Ascending aorta (tissue), 2 donors: ENCODE measurements at places on chromosomes 3 and 15.

GRCh38 chr3:197820550-197821335 lies 29.7 kb downstream of the LRCH3 start:
- H3K4me1 ChIP-seq, result peaks cover 2% of the 10 kb centered on the region
- peaks cover 16% of the 10 kb centered on the region for H3K36me3 ChIP-seq
- H3K27me3 ChIP-seq, result no peaks in the 10 kb centered on the region
- H3K27ac ChIP-seq, result no peak overlapping the region
- DNase-seq, result no peak

DNA sequence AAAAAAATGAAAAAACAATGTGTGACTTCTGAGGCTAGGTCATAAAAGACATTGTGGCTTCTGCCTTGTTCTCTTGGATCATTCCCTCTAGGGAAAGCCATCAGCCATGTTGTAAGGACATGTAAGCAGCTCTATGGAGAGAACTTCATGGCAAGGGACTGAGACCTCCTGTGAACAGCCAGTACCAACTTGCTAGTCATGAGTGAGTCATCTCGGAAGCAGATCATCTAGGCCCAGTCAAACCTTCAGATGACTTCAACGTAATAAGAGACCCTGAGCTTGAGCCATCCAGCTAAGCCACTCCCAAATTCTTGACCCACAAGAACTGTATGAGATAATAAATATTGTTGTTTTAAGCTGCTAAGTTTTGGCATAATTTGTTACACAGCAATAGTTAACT lies 4.9 kb downstream of the MON1A start:
- no peaks in the 10 kb centered on the region for H3K27me3 ChIP-seq
- peaks cover 10% of the 10 kb centered on the region for H3K4me1 ChIP-seq
- peaks cover 3% of the 10 kb centered on the region for H3K36me3 ChIP-seq
- DNase-seq, result no peak

DNA sequence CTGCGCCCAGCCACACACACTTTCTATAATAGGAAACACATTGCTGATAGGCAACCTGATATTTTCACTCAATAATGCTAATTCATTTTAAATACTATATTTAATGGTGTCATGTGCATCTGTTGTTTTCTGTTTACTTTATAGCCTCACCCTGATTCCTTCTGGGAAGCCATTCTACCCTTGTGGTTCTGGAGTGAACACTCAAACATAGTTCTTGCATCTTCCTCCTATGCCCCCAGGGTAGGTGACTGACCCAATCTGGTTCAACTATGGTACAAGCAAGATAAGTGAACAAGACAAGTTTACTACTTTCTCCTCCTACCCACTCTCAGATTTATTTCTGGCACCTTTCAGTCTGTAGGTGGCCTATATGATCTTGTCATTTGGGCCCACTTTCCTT lies 4.3 kb upstream of the SCG3 start:
- no peaks in the 10 kb centered on the region for H3K36me3 ChIP-seq
- H3K27me3 ChIP-seq, result no peaks in the 10 kb centered on the region
- H3K4me3 ChIP-seq, result no peak overlapping the region
- no peak overlapping the region for H3K27ac ChIP-seq

GRCh38 chr3:18888370-18888769 lies 259.9 kb upstream of the KCNH8 start:
- H3K36me3 ChIP-seq, result no peaks in the 10 kb centered on the region
- no peak overlapping the region for H3K4me3 ChIP-seq
- no peak for DNase-seq
- H3K4me1 ChIP-seq, result no peaks in the 10 kb centered on the region
- H3K27ac ChIP-seq, result no peak overlapping the region
- H3K27me3 ChIP-seq, result no peaks in the 10 kb centered on the region

DNA sequence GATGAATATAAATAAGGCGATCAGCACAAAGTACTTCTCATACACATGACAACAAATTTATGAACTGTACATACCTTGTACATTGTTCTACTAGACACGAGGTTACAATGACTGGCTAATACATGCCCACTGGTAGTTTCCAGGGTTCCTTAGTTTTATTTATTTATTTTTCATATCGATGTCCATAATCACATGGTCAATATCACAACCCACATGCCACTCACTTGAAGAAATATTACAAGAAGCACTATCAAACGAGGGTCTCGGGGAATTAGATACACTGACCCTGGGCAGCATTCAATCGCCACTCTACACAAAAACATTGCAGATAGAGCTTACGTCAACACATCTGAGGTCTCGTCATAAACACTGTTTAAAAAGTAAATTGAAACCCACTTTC lies 21.2 kb upstream of the WNT5A start:
- no peaks in the 10 kb centered on the region for H3K27me3 ChIP-seq
- no peaks in the 10 kb centered on the region for H3K4me1 ChIP-seq
- no peaks in the 10 kb centered on the region for H3K36me3 ChIP-seq

DNA sequence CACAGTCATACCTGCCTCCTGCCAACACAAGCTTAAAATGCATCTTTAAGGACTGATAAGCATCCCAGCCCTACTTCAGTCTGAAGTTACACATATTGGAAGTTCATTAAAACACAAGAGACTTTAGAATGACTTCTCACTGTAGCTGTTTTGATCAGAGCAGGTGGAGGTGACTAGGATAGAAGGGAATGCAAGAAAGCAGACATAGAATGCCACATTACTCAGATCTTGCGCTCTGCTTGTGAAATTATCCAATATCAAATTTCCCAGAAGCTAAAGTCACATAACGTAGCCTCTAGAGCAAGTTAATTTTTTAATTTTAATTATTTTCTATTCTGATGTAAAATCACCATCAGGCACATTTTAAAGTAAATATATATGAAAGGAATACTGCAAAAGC lies 306.5 kb downstream of the PLOD2 start:
- no peaks in the 10 kb centered on the region for H3K27me3 ChIP-seq
- H3K4me3 ChIP-seq, result no peak overlapping the region
- no peaks in the 10 kb centered on the region for H3K4me1 ChIP-seq
- H3K27ac ChIP-seq, result no peak overlapping the region
- H3K36me3 ChIP-seq, result no peaks in the 10 kb centered on the region

GRCh38 chr3:108662142-108662738 lies 72.7 kb downstream of the DZIP3 start:
- no peaks in the 10 kb centered on the region for H3K4me1 ChIP-seq
- DNase-seq, result no peak
- H3K36me3 ChIP-seq, result peaks cover 11% of the 10 kb centered on the region
- H3K27me3 ChIP-seq, result no peaks in the 10 kb centered on the region
